ENCODE measurements at places on chromosomes 4 and X.
A peak's percentile ranks its signal among the peaks of the same experiment; 100 is the strongest.

DNA sequence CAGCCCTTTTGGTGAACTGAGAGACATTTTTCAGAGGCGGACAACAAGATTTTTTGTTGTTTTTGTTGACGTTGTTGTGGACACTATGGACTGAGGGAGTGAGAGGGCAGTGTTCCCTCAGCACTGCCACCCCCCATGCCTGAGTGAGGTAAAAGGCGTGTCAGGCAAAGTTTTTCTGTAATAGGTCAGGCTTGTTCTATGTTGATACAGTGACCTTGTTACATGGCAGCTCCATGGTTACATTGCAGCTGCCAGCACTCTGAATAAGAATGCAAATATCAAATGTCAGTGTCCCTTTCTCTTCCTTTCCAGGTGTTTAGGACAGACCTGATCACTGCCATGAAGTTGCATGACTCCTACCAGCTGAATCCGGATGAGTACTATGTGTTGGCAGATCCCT is 36.6 kb downstream of the JADE1 start:
- no peak for DNase-seq

DNA sequence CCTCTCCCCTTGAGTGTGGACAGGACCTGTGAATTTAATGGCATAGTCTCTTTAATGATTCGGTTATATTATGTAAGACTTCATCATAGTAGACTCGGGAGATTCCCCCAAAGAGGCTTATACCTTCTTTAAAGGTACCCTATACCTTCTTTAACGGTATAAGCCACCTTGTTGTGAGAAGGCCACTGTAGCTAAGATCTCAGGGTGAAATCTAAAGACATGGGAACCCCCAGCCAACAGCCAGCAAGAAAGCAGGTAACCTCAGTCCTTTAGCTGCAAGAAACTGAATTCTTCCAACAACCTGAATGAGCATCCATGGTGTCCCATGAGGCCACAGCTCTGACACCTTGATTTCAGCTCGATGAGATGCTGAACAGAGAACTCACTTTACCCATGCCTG is 931 bp downstream of the DDX60 start:
- no peak for DNase-seq

DNA sequence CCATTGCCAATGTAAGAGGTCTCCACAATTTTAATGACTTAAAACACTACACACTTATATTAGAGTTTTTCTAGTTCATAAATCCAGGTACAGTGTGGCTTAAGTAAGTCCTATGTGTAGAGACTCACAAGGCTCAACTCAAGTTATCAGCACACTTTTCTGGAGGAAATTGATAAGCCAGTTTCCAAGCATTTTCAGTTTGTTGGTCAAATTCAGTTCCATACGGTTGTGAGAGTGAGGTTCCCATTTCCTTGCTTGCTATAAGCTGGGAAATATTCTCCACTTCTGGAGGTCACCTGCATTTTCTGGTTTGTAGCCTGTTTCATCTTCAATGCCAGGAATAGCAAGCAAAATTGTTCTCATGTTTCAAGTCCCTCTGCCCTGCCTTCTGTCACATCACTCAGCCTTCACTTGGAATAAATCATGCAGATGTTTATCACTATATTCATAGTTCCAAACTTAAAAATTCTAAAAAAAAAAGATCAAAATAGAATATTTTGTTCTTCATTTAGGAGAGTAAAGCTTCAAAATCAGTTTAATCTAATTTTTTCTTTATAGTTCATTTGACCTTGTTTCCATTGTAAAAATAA is 1137.5 kb upstream of the INTU start:
- no peak for DNase-seq

DNA sequence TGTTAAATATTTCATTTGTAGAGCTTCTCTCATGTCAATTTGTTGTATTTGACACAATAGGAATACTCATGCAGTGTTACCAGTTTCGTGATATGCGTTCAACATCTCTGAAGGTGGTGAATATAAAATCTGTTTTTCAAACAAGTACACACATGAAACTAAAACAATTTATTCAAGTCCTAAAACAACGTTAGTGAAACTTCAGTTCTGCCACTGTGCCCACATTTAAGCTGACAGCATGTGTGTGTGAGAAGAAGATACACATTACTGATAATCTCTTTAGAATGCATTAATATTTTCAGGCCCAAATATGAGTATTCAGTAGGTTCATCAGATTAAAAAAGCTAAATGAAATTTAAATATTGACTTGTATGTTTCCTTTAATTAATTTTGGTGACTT is 21.7 kb downstream of the GAB1 start:
- no peak for DNase-seq

DNA sequence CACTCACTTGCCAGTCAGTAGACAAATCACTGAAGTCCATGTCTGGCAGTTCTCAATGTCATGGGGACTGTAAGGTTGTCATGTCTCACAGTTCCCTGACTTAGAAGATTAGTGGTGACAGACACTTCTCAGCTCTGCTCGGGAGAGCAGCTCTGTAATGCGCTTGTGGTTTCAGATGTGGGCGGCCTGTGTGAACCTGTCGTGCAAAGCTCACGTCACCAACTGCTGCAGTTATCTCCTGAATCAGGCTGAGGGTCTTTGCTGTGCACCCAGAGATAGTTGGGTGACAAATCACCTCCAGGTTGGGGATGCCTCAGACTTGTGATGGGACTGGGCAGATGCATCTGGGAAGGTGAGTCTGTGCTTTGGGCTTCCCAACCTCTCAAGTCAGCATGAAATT is at the start of gene IL9R:
Gene IL9R (plus strand): TSS at position 261 of the 400 bp plus-strand sequence. CDS start 64 bp downstream, at position 325.
- no peak for DNase-seq

DNA sequence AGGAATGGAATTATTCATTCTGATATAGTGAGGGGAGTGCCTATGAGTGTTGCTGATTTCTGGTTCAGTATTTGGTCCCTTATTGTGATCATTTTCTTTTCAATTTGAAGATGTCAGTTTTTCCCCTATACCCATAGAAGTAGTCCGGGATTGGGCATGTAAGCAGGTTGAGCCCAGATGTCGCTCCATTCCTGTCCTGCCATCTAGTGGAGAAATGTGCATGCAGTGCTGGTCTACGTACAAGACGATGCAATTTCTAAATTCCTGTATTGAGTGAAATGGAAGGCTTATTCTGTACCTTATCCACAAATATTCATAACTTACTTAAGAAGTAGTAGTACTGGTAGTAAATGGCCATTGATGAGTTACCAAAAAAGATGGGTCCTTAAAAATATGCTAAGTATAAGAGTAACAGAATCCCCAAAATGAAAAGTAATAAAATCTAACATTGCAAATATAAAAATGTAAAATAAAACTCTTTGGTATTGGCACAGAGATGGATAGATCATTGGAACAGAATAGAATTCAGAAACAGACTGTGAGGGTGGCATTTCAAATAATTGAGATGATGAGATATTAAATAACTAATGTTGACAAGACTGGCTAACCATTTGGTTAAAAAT is 60.9 kb downstream of the UGT8 start:
- DNase-seq, result peak; percentile 8

- DNase-seq, result no peak
Measured at GRCh38 chr4:141132072-141132708, 1.1 kb downstream of the RNF150 start.

DNA sequence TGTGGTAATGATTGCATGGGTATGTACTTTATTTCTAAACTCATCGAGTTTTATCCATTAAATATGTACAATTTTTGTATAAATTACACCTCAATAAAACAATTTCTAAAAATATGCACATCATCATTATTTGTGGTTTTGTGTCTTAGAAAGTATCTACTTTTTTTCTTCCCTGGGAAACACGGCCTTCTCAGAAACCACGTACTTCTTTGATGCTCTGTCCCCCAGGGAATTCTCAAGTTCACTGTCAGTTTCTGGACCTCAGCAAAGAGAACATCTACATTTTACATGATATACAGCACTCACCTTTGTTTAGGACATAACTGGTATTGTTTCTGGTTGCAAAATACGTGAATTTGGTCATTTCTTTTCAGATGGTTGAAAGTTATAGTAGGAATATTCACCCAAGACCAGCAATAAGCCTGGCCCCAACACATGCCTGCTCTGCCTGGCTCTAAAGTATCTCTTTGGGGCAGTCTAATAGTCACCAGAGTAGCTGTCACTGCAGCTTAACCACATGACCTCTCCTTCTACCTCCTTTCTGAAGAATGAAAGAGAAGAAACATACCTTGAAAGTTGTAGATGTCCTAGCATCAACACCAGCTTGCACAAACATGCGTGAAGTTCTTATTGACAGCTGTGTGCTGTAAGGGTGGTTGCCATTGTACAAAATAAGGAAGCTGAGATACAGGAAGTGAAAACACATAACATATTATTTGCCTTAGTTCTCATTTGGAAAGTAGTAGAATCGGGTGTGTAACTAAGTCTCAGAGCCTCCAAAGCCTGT is 48.4 kb upstream of the SPANXN4 start:
- DNase-seq, result no peak

DNA sequence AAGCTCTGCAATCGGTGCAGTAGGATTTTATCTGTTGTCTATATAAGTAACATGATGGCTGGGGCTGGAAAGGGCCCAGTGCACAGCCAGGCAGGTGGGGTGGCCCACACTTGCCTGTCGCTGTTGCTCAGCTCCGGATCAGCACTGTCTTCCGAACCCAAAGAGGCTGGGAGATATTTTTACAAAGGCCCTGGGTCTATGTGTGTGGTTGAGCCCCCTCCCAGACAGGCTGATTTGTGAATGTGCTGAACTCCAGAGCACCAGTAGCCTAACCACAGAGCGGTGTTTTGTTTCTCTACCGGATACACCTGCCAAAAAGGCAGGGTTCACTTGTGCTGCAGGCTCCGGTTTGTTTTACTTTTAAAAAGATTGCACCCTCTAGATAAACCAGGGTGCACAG is 33.5 kb upstream of the CHRNA9 start:
- DNase-seq, result no peak

- no peak for DNase-seq
Measured at GRCh38 chrX:53073115-53073586, 9.0 kb upstream of the TSPYL2 start.

- no peak for DNase-seq
Measured at GRCh38 chrX:100408713-100409609, 1.1 kb downstream of the PCDH19 start.

- no peak for DNase-seq
Measured at GRCh38 chr4:148103597-148104355, 338.4 kb downstream of the NR3C2 start.

DNA sequence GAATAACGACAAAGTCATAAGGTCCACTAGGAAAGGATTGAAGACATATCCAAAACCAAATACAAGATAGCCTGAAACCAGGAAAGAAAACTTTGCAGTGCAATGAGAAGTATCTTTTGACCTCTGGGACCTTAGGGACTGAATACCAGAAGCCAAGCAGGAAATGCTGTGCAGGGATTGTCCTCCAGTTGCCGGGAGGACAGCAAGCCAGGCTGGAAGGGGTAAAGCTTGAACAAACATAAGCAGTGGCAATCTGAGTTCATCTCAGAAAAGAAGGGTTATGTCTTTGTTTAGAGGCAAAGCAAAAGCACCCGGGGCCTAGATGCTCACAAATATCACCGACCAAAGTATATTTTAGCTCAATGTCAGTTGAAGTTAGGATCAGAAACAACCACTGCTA is 55.3 kb upstream of the VCX start:
- DNase-seq, result no peak

DNA sequence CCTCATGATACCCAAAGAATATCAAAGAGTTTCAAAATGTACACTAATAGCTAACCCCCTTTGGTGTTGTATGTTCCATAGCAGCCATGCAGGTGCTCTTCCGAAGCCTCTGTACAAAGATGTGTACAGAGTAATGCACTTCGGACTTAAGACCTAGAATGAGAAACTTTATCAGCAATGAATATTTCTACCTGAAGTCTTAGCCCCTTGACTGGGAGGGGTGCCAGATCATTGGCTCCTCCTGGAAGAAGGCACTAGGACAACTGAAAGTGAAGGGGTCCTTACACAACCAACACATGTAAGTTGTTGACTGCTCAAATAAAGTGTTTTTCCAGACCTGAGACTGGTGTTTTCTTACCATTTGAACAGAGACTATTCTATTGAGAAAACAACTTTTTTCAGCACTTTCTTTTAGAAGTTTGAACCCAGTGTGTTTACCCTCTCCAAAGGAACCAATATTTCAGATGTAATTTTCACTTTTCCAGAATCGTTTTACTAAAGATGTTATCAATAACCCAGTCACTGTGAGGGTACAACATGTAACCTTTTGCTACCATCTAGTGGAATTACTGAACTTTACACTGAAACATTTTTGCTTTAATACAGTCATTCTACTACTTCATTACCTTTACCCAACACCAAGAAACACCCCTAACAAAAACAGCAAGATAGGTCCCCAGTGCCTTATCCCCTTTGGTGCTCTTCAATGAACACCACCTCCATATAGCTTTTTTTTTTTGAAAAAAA is 33.3 kb upstream of the PRDX4 start:
- no peak for DNase-seq

Data from GM18507 (cell line).